ENCODE measurements at places on chromosomes 7 and 10. TPM values are rescaled to one million over a fixed set of nuclear protein-coding genes. Genes with fewer than 3 reads are reported as not detected.

LIPK gene
- total RNA-seq: not detected

DNA sequence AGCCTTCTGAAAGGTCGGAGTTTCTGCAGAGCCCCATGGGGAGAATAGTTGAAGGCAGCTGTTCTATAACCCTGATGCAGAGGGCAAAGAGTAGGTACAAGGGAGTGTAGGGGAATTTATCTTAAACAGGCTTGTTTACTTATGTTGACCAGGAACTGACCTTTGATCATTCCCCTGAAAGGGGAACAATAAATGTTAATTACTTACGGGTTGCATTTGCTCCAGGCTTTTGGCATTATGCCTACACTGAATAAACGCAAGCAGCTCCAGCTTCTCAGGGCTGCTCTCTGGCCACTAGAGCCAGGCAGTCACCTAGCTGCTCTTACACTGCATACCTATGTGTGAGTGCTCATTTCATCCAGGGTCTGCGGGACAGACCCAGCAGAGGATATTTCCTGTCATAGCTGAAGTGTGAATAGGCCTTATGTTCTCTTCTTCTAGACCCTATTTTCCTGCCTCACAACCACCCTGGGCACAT is 26.9 kb upstream of the ABCA13 start:
- no peak for DNase-seq

AKR1D1 gene
- total RNA-seq: 0.39 TPM

RPEL1 gene
- total RNA-seq: not detected

GRCh38 chr10:118965096-118965495 is 64.4 kb upstream of the NANOS1 start:
- DNase-seq: no peak

CLRN3 gene
- not detected for total RNA-seq

DNA sequence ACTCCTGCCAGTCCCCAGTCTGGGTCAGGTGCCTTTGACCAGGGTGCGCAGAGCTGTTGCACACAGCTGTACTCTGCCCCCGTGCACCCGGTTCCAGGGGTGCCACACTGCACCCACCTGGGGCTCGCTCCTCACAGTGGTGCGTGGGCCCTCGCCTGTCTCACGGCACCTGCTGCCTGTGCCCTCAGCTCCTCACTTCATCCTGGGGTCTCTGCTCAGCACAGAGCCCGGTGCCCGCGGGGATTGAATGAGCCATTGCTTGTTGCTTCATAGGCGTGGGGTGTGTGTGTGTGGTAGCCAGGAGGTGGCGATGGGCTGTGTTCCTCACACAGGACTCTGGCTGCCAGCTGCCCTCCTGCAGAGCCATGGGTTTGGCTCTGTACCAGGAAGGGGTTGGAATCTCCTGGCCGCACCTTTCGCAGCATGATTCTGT is 18.5 kb downstream of the EIF3B start:
- DNase-seq: no peak

DNA sequence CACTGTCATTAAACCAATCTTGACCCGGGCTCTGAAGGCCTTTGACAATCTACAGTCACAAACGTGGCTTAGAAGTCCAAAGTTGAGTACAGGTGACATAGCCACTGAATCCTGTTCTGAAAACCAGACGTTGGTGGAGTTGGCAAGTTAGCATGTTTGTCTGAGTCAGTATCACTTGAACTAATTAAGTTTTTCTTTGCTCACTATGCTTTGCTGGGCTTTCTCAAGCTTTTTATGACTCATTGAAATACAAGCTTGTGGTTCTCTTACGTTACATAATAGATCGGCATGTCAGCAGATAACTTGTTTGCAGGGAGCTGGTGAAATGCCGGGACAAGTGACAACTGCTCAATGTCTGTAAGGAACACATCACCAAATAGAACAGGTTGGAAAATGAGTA is 53.8 kb downstream of the ARL5B start:
- no peak for DNase-seq

DNA sequence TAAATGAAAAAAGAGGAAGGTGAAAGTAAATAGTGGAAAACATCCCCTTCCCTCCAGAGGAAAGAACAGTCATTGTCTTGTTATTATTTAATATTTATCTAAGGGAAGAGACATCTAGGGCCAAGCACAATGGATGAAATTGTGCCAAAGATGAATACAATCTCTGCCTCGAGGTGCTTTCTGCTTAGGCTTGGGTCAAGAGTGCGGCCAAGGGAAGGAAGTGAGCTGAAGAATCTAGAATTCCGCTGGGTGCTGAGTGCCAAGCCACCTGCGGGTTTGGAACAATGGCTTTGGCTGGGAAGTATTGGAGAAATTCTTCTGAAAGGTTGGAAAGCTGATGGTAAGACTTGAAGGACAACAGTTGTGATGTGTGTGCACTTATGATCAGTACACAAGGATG is 531.3 kb upstream of the FZD8 start:
- no peak for DNase-seq

NPSR1 gene
- total RNA-seq: not detected

GRCh38 chr10:24561453-24561852 is 162.2 kb downstream of the ARHGAP21 start:
- DNase-seq: no peak

GRCh38 chr7:27144781-27145164 is 1.3 kb upstream of the HOXA5 start:
- DNase-seq: peak; percentile 76

OR9A2 gene
- total RNA-seq: 0.64 TPM

SEMA3D gene
- total RNA-seq: 65.3 TPM

DNA sequence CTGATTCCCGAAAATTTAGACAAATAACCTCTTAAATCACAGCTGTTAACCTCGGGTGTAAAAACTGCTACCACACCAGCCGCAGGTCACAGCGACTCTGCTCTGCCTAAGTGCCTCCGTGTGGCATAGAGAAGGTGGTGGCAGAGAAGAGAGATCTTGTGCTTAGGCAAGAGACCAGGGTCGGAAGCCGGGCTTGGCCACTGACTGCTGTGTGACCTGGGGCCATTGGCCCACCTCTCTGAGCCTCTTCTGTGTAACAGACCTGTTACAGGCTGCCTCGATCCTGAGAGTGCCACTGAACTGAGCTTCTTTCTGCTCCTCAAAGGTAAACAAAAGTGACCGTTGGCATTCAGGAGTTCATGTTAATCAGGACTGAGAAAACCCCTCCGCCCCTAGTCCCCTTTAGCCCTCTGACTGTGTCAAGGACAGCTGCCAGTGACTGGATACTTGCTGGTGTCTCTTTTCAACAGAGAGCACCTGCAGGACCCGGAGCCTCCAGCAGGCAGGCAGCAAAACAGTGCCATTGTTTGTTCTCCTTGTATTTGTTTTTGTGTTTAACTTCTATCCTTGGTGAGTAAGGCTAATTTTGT is 36.5 kb downstream of the ZMIZ1 start:
- no peak for DNase-seq

DNA sequence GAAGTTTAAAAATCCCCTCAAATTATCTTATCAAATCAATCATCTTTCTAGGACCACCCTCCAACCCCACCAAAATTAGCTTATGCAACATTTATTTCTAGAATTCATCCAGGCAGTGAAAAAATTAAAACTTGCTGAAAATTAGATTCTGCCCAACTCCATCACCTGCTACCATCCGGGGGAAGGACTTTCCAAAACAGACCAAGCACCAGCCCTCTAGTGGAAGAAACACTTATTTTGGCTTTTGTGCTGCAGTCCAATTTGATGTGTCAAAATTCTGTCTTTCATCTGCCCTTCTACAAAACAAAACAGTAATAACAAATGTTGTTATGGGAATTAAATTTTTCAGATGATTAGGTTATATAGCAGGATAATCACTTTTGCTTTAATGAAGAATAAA is 35.1 kb downstream of the GCC1 start:
- DNase-seq: no peak

OR2A1 gene
- 0.29 TPM for total RNA-seq

DNA sequence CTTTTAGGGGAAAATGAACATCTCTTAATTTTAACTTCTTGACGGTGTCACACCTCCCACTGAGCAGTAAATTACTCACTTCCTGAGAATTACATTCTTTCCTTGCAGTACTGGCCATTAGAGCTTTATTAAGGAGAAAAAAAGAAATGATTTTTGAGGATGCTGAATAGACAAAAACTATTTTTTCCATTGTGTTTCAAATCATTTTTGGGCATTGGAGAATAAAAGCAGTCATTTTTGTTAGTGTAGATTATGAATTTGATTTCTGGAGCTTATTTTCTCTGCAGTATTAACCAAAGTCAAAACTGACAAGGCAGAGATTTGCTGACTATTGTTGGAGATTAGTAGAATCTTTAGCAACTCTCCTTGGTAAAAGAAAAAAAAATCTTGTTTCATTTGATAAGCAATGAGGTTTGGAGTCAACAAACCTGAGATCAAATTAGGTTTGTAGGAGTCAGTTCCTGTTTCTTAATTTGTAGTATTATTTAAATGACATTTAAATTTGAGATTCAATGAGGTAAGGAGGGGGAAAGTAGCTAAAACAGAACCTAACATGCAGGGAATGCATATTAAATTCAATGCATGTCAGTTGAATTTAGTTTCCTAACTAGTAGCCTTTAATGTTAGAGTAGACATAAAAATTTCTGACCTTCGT is 70.6 kb downstream of the AP3M1 start:
- DNase-seq: no peak

DNA sequence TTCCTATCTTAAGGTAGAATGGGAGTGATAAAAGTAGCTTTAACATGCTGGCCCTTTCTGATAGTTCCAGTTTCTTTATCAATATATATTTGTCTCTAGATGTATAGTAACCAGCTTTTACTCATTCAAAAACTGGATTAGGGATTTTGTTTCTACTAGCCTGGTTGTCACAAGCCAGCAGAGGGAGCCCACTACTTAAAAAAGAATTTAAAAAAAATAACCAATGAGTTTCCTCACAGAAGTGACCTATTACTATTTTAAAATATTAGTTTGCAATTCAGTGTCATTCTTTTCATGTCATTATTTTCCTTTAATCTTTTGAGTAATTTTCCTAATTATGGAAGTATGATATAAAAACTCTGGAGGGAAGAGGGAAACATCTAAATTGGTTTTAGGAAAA is 142.1 kb downstream of the PHTF2 start:
- no peak for DNase-seq

DNA sequence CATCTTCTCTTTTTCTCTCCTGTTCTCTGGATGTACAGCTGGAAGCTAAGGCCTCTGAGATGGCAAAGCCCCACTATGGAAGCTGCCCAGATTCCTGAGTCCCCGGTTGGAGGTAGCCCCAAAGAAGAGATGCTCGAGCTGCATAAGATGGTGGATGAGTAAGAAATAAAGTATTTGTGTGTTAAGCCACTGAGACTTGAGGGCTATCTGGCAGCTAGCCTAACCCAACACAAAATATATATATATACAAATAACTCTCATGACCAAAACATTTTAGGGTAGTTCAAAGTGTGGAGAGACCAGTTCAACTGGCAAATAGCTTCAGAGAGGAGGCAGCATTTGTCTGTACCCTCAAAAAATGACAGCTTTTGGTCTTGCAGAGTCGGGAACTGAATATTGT is 72.4 kb upstream of the PDE1C start:
- no peak for DNase-seq

- no peak for DNase-seq
These were observed 537.4 kb upstream of the PFKP start for GRCh38 chr10:2529945-2530344.

TBATA gene
- 0.57 TPM for total RNA-seq

DNA sequence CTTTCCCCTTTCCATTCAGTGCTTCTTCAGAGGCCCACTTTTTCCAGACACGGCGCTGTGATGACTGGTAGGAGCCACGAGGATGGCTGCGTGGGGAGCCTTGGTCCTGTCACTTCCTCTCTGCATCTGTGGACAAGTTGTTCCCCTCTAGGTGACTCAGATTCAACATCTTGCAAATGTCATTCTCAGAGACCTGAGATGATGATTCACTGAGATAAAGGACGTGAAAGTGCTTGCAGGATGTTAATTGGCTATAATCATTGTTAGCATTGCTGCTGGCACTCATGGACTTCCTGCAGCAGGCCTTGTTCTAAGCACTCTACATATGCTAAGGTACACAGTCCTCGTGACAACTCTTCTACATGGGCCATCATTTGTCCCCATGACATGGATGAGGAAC is 489.8 kb upstream of the ZMIZ1 start:
- DNase-seq: no peak

GRCh38 chr7:80681272-80681885 is 42.9 kb downstream of the CD36 start:
- no peak for DNase-seq

DNA sequence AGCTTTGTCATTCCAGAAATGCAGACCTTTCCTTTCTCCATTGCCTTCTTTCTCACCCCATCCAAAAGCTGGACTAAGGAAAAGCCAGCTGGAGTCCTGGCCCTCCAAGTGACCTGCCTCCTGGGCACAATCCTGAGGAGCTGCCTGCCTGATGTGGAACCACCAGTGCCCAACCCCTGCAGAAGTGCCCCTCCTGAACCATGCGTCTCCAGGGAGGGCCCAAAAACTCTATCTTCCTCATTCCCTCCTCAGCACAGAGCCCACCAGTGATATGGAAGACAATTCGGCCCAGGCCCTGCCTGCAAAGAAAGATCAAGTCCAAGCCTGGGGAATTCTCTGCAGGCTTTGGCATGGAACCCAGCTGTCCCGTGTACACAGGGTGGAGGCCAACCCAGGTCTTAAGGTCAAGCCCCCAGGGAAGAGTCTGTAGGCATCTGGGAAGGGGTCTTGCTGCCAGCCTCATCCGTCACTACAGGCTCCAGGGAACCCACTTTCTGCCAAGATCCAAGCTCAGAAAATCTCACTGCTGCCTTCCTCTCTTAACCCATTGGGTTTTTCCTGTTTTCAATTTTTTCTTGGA is 3.5 kb upstream of the GRID1 start:
- DNase-seq: peak; percentile 61

MLXIPL gene
- not detected for total RNA-seq

DNA sequence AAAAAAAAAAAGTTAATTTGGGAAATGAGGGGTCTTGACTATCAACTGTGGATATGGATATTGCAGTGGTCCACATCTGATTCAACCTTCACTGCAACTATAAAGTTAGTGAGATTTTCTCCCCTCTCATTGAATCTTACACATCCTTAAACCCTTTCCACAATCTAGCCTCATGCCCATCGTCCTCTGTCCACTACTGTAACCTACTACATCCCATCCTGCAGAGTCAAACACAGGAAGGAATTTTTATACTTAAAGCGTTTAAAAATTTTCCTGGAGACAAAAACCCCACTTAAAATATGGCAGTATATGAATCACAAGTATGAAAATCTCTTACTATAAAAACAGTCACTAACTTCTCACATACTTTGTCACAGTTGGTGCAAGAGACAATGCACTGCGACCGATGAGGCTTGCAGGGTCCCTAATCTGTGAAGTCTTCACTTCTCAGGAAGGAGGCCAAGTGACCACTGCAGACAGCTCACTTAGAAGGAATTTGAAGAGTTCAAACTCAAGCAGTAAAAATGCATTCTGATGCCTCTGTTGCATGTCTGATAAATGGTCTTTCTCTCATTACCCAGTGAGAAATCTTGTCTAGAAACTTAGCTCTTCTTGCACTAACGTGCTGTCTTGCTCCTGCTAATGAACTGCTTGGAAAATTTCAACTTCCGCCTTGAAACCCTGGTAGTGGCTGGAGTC is 50.3 kb upstream of the ST8SIA6 start:
- DNase-seq: no peak

- DNase-seq: no peak
These were observed 22.6 kb upstream of the AKR1C3 start for GRCh38 chr10:5071411-5072198.

SLC18A3 gene
- not detected for total RNA-seq

MYO1G gene
- total RNA-seq: 66.5 TPM

NEUROG3 gene
- total RNA-seq: not detected

All from spleen (tissue), 13 donors.